ENCODE measurements at places on chromosomes 1 and 21. TPM values are rescaled to one million over a fixed set of nuclear protein-coding genes. Genes with fewer than 3 reads are reported as not detected.

The C2CD2 gene
- total RNA-seq = 14.6 TPM

The AGBL4 gene
- not detected for total RNA-seq

The MYCBP gene
- total RNA-seq = 35.2 TPM

The RUNX1 gene
- 0.59 TPM for total RNA-seq

The AMY1C gene
- total RNA-seq = not detected

The FMOD gene
- total RNA-seq = not detected

The ANXA9 gene
- 0.81 TPM for total RNA-seq

DNA sequence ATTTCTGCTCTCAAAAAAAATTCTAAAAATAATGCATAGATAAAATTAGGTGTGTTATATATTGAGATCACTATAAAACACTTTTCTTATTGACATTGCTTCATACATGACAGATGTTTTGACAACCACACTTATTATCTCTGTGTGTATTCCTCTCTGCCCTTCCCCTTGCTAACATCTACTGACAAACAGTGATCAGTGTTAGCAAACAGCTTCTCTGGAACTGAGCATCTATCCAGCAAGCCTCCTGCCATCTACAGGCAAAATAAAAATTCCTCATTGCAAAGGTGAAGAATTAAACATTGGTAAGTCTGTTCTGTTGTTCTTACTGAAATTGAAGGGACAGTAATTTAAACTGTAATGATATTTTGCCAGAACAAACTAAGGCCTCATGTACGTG, 2153.9 kb downstream of the NCAM2 start:
- H3K4me1 ChIP-seq = no peaks in the 10 kb centered on the region
- no peaks in the 10 kb centered on the region for H3K27me3 ChIP-seq
- H3K36me3 ChIP-seq = no peaks in the 10 kb centered on the region
- DNase-seq = no peak

DNA sequence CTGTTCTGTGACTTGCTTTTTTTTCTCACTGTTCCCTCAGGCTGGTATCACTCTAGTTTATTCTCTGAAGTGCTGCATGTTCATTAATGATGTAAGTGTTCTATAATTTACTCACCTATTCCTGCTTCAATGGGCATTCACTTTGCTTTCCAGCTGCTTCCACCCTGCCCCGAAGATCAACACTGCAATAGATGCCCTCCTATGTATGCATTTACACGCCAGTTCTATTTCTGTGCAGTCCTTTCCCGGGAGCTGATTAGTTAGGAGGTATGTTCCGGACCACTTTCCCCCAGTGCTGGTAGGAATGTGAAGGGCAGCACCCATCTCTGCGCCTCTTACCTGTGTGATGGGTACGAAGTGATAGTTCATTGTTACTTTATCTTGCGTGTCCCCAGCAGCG, 103.4 kb downstream of the DHRS3 start:
- 0 out of 2 replicates have a peak, but pooled peaks cover 4% of the 10 kb centered on the region for H3K36me3 ChIP-seq
- H3K4me3 ChIP-seq = no peak overlapping the region
- no peak for DNase-seq
- no peaks in the 10 kb centered on the region for H3K27me3 ChIP-seq
- H3K4me1 ChIP-seq = peaks cover 5% of the 10 kb centered on the region

DNA sequence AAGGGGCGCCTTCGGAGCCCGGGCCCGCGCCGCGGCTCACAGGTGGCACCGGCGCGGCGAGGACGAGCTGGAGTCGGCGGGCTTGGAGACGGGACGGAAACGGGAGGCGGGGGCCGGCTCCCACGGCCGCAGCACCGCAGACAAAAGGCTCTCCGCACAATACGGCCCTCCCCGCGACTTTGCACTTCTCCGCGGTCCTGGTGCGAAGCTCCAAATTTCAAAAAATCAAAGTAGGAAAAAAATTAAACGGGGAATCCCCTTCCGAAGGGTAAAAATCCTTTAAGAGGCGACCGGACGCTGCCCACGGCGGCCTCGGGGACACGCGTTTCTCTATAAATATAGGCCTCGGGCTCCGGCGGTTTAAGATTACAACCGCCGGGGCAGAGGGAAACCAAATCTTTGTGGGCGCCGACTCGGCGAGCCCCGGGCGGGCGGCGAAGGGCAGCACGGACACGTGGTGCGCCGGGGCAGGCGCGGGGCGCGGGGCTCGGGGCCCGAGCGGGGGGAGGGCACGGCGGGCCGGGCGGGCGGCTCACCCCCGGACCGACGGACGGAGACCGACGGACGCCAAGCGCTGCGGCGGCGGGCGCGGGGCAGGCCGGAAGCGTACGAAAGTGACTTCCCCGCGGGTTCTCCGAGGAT, 453 bp downstream of the PABPC4 start:
- no peak for DNase-seq
- peaks cover 3% of the 10 kb centered on the region for H3K4me1 ChIP-seq
- no peaks in the 10 kb centered on the region for H3K27me3 ChIP-seq
- peaks cover 45% of the 10 kb centered on the region for H3K36me3 ChIP-seq
- no peak overlapping the region for H3K27ac ChIP-seq

- no peaks in the 10 kb centered on the region for H3K36me3 ChIP-seq
- no peaks in the 10 kb centered on the region for H3K4me1 ChIP-seq
- H3K4me3 ChIP-seq = no peak overlapping the region
Measured at GRCh38 chr1:55986003-55986402, 593.4 kb downstream of the PLPP3 start.

GRCh38 chr1:234213658-234214128, 159.6 kb upstream of the COA6 start:
- no peak overlapping the region for H3K27ac ChIP-seq
- no peak for DNase-seq
- H3K36me3 ChIP-seq = peaks cover 9% of the 10 kb centered on the region
- H3K4me3 ChIP-seq = peak overlapping the region; percentile 91
- no peaks in the 10 kb centered on the region for H3K4me1 ChIP-seq

DNA sequence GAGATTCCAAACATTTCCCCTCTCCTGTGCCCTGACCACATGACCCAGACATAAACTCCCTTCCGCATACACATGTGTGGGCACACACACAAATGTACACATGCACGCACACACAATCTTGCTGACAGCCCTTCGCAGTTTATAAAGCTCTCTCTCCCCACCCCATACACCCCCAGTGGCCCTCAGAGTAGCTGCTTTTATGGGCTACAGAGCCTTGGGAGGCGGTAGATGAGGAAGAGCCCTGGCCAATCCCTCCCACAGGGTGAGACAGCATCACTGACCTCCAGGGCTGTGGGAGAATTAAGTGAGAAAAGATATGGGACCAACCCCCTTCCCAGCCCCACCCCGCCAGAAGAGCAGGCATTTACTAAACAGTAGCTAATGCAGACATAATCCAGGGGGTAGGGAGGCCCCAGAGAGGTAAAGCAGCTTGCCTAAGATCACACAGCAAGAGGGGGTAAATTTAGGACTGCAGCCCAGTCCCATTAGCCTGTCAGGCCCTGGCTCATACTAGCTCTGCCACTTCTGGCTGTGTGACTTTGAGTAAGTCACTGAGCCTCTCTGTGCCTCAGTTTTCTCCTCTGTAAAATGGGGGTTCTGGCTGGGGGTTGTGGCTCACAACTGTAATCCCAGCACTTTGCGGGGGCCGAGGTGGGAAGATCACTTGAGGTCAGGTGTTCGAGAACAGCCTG, 5.1 kb downstream of the SDC3 start:
- no peaks in the 10 kb centered on the region for H3K27me3 ChIP-seq
- no peak overlapping the region for H3K4me3 ChIP-seq
- DNase-seq = no peak
- no peak overlapping the region for H3K27ac ChIP-seq
- H3K4me1 ChIP-seq = no peaks in the 10 kb centered on the region

DNA sequence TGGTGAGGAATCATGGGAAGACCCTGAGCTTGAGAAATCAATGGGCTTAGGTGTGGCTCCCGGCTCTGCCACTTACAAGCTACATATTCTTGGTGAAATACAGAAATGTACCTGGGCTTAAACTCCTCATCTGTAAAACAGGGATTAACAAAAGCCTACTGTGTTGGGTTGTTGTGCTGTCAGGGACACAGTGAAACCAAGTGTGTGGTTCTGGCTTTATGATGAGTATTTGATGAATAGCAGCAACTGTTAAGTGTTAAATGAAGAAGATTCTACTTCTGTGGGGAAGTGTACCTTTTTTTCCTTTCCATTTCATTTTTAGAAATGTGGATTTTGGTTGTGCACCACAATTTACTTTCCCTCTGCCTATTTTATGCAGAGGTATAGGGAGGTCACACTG, 41.1 kb upstream of the DUSP10 start:
- H3K4me3 ChIP-seq = no peak overlapping the region
- DNase-seq = no peak
- no peaks in the 10 kb centered on the region for H3K4me1 ChIP-seq

- DNase-seq = no peak
- H3K4me3 ChIP-seq = no peak overlapping the region
- H3K27ac ChIP-seq = no peak overlapping the region
- no peaks in the 10 kb centered on the region for H3K4me1 ChIP-seq
Measured at GRCh38 chr1:22846458-22846857, 126.2 kb downstream of the LACTBL1 start.

- no peak overlapping the region for H3K4me3 ChIP-seq
- peaks cover 9% of the 10 kb centered on the region for H3K4me1 ChIP-seq
- no peak for DNase-seq
- no peaks in the 10 kb centered on the region for H3K36me3 ChIP-seq
- H3K27ac ChIP-seq = no peak overlapping the region
Measured at GRCh38 chr1:31708324-31708723, 4.5 kb upstream of the COL16A1 start.

DNA sequence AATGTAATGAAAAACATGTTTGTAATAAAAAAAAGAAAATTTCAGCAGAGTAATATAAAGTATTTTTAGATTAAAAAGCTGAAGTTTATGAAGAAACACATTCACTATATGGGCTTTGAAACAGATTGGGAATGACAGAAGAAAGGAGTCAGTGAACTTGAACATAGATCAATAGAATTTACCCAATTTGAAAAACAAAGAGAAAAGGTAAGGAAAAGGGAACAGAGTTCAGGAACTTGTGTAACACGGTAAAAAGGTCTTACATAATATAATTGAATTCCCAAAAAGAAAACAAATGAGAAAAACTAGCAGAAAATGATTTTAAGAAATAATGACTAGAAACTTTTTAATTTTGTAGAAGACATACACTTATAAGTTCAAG, 206.8 kb downstream of the KCNT2 start:
- H3K4me3 ChIP-seq = no peak overlapping the region
- no peaks in the 10 kb centered on the region for H3K4me1 ChIP-seq
- DNase-seq = no peak
- no peaks in the 10 kb centered on the region for H3K27me3 ChIP-seq
- H3K27ac ChIP-seq = no peak overlapping the region
- H3K36me3 ChIP-seq = no peaks in the 10 kb centered on the region

DNA sequence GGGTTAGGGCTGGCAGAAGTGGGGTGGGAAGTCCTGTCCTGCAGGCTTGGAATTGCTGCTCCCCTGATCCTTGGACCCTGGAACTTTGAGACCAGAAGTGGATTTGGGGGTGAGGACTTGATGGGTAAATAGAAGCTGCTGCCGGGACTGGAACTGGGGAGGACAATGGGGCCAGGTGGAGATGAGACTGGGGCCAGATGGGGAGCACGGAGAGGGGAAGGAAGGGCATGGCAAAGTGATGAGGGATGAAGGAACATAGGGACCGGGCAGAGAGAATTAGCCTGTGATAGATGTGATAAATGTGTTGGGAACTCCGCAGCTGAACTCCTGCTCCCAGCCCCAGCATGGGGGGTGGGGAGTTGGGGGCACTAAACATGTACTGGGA, 637 bp downstream of the NHLH1 start:
- H3K27me3 ChIP-seq = no peaks in the 10 kb centered on the region
- no peak overlapping the region for H3K27ac ChIP-seq
- H3K4me1 ChIP-seq = no peaks in the 10 kb centered on the region

DNA sequence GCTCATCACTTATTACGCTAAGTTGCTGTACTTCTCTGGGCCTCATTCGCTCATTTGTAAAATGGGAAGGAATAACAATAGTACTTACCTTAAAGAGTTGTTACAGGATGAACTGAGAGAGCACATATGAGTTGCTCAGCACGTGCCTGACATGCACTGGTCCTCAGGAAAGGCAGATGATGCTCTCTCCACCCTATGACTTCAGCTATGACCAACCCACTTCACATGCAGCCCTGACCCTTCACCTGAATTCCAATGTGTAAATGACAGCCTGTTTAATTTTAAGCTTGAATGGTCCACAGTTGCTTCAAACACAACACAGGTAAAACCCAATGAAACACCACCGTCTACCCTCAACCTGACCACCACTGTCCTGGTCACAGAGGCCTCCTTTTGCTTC, 32.9 kb downstream of the GADD45A start:
- H3K4me1 ChIP-seq = 0 out of 2 replicates have a peak, but pooled peaks cover 2% of the 10 kb centered on the region
- H3K4me3 ChIP-seq = no peak overlapping the region

- no peak for DNase-seq
- H3K27me3 ChIP-seq = no peaks in the 10 kb centered on the region
- no peak overlapping the region for H3K27ac ChIP-seq
- no peaks in the 10 kb centered on the region for H3K36me3 ChIP-seq
- H3K4me3 ChIP-seq = no peak overlapping the region
Measured at GRCh38 chr1:179205284-179205683, 24.2 kb downstream of the ABL2 start.
